A549 (cell line): ENCODE measurements at places on chromosomes 1 and 21. TPM values are rescaled to one million over a fixed set of nuclear protein-coding genes. Genes with fewer than 3 reads are reported as not detected.

Gene ATP1A2
- 0.10 to 0.13 TPM in 2 of 3 replicates, not detected in the other for polyA plus RNA-seq

Gene RAP1GAP
- 4.3 to 5.4 TPM (median 5.1 TPM) in 3 replicates for polyA plus RNA-seq

Gene NUCKS1
- 132 to 141 TPM (median 141 TPM) in 3 replicates for polyA plus RNA-seq

Gene DBT
- polyA plus RNA-seq = 3.3 to 3.6 TPM (median 3.3 TPM) in 3 replicates

Gene SPRR4
- polyA plus RNA-seq = not detected in 3 replicates
